ENCODE measurements at places on chromosomes 1 and 21.

DNA sequence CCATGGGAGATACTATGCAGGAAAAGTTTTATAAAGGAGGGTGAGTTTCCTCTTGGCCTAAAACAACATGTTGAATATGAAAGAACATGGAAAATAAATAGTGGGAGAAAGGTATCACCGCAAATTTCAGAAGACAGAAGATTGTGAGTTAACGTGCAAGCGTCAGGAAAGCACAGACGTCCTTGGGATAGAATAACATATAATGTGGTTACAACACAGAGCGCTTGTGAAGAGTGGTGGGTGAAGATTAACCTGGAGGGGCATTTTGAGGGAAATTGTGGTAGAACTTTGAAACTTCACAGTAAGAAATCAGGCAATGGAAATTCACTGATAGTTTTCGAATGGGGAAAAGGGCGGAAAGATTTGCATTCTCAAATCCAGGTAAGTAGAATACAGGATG is 47.3 kb downstream of the NEGR1 start:
- no peak for DNase-seq

GRCh38 chr1:42040159-42040558 is 113.1 kb upstream of the GUCA2B start:
- DNase-seq, result no peak

DNA sequence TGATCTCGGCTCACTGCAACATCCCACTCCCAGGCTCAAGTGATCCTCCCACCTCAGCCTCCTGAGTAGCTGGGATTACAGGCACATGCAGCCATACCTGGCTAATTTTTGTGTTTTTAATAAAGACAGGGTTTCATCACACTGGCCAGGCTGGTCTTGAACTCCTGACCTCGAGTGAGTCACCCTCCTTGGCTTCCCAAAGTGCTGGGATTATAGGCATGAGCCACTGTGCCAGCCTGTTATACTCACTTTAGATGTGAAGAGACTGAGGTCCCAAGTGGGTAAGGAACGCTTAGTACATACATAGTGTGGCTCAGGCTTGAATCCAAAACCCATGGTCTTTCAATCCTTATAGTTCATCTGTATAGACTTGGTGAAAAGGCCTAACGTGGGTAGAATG is 63.7 kb upstream of the EPS8L3 start:
- DNase-seq, result no peak

- no peak for DNase-seq
Observed at GRCh38 chr1:167491586-167492461, 26.5 kb downstream of the CD247 start.

DNA sequence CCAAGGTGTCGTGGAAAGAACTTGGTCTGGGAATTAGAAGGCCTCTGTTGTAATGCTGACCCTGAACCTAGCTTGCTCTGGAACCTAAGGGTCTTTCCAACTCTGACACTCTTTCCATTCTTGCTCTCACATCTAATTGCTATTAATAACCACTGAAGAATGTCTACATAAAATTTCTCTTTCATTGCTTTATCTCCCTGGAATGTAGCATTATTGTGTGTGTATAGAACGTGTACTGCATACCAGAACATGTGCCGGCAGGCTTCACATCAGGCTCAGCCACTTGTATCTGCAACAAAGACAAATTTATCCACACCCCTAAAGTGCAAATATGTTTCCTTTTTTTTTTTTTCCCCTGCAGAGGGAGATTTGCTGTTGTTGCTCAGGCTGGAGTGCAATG is 13.9 kb upstream of the LAX1 start:
- DNase-seq, result no peak

DNA sequence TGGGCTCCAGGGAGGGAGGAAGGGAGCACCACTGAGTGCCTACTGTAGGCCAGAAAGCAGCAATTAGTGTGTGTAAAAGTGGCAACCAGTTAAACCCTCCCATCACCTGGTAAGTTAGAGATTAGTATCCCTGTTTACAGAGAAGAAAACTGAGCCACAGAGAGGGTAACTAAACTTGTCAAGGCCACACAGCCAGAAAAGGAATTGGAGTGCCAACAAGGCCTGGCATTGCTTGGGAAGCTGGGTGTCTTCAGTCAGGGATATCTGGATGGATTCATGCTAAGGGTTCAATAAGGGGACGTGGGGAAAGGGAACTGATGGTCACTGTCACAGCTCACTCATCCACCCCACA is 23.6 kb upstream of the ADGRB2 start:
- no peak for DNase-seq

GRCh38 chr1:235023711-235024439 is 104.8 kb downstream of the TOMM20 start:
- DNase-seq, result peak; percentile 15

All from tibial artery (tissue), 4 donors.